ENCODE measurements at places on chromosomes 4 and X.

GRCh38 chr4:26741491-26741871 is 119.2 kb upstream of the STIM2 start:
- DNase-seq, result no peak

GRCh38 chrX:106862972-106863688 is 40.0 kb downstream of the RIPPLY1 start:
- DNase-seq, result peak; percentile 62

DNA sequence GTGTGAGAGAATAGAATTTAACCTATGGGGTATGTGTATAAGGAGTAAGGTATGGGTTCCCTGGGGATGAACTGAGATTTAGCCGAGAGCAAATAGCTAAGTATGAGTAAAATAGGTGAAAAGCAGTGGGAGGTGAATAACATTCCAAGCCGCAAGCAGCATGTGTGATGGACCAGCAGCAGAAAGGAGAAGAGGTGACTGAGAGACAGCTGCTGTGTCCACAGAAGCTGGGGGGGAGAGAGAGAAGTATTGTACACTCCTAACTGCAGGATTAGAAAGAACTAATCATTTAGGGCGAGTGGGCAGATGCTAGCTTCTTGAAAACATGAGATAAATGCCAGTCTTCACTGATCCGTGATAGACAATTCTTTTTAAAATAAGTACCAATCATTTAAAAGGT is 296.0 kb downstream of the KLHL4 start:
- no peak for DNase-seq

DNA sequence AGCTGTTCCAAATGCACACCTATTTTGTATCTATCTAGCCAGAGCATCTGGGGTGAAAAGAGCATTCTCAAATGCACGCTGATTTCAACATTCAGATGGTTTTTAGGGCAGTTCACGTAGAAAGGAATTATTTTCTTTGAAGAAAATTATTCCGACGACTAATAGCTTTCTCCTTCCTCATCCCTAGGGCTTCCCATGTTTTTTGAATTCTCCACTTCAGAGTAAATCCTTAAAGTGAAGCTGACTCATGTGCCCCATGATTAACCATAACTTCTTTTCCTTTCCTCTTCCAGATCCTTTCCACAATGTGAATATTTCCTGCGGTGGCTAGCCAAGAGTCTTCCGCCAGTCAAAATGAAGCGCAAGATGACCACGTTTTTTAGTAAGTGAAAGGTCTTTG is 86.7 kb upstream of the PDHA1 start:
- DNase-seq, result no peak

DNA sequence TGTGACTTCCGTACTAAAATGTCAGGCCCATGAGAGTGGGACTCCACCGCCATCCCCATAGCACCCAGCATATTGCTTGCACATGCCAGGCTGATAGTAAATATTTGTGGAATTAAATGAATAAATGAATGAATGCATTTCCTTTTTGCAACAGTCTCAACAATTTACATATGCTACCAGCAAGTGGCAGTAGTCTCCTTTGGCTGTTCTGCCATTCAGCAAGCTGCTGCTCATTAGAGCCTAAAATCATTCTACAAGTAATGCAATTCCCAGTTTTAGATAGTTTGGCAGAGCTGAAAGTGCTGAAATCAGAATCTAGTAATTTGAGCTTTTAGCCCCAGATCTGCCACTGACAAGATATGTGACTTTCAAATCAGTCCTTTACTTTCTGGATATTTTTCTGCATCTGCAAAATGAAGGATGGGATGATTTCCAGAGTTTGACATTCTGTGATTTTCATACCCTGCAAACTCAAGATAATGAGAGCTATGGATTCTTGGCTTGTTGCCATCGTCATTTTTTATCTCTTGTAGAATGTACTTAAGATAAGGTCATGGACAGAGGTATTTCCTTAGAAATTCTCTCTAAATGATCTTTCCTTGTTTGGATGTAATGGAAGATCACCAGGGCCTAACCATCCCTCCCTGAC is 35.7 kb upstream of the INTS6L start:
- DNase-seq, result no peak

- DNase-seq, result no peak
These were observed 7.8 kb upstream of the RNF128 start for GRCh38 chrX:106718709-106719108.

- no peak for DNase-seq
These were observed 74.4 kb downstream of the OTC start for GRCh38 chrX:38426785-38427184.

GRCh38 chrX:107736781-107737531 is 38.6 kb downstream of the TSC22D3 start:
- DNase-seq, result no peak

- DNase-seq, result no peak
These were observed 220.0 kb downstream of the PCDH18 start for GRCh38 chr4:137312257-137312656.

GRCh38 chr4:119016636-119017035 is 119.0 kb upstream of the MYOZ2 start:
- no peak for DNase-seq

- no peak for DNase-seq
These were observed 413.2 kb downstream of the PPARGC1A start for GRCh38 chr4:23476515-23477090.

GRCh38 chr4:156838761-156839160 is 132.8 kb downstream of the PDGFC start:
- no peak for DNase-seq

GRCh38 chr4:71549516-71550160 is 210.8 kb downstream of the SLC4A4 start:
- DNase-seq, result no peak

DNA sequence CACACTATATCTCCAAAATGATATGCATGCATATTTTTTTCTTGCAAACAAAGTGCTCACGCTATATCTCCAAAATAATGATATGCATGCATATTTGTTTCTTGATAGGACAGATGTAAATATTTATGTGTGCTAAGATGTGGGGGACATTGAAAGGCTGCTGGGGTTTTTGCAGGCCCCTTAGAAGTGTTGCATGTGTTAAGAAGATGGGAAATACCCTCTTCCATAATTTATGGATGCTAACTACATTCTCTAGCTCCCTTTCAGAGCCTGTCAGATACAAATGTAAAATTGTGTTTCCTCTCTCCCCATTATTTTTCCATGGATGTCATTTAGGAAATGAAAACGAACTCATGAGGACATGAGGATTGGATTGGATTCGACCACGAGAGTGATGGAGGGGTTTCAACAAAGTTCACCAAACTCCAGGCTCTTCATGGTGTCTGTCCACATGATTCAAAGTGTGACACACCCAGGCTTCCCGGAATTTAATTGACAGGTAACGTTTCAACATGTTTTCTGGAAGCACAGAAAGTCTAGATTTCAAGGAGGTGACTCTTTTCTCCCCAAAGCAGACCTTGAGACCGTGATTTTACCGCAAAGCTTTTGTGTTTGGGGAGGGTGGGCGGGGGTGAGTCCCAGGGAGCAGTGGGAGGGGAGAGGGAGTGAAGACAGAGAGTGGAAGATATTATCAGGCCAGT is 94.4 kb upstream of the CD99 start:
- DNase-seq, result peak; percentile 1

DNA sequence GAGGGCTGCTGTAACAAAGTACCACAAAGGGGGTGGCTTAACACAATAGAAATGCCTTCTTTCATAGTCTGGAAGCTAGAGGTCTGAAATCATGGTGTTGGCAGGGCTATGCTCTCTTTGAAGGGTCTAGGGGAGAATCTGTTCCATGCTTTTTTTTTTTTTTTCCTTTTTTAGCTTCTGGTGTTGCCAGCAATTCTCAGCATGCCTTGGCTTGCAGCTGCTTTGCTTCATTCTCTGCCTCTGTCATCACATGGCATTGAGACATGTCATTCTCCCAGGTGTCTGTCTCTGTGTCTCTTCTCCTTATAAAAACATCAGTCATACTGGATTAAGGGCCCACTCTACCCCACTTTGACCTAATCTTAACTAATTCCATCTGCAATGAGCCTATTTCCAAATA is 78.6 kb upstream of the BOD1L1 start:
- DNase-seq, result no peak

DNA sequence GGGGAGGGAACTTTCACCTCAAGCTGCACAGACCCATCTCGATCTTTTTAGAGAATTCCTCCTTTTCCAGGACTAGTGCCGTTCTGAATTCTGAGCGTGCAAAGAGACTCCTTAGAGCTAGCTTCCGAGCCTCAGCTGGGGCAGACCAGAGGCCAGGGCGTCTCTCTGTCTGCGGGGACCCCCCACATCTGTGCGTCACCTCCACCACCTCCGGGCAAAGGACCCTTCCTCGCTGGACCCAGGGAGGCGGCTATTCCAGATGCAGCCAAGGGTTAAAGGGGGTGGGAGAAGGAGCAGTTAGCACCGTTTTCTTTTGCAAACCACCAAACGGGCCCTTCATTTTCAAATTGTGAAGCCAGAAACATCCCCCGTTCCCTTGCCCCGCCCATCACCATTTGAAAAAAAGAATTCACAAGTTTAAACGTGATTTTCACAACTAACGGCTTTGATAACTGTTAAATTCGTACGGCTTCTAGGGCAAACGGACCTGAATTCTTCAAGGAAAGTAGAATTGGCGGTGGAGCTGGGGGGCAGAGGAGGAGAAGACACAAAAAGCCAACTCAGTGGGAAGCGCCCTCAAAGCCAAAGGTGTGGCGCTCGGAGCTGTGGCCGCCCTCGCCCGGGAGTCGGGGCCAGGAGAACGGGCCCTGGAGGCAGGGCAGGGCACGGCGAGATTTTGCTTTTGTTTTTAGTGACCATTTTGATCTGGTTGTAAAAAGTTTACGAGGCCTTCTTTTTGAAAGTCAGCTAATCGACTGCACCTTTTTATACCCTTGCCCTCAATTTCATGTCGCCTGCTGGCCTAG is 3.3 kb upstream of the PDGFRA start:
- DNase-seq, result no peak

GRCh38 chr4:26337612-26338011 is 16.8 kb downstream of the RBPJ start:
- no peak for DNase-seq

- no peak for DNase-seq
These were observed 1176.7 kb downstream of the NLGN4X start for GRCh38 chrX:5051831-5052491.

GRCh38 chrX:107429090-107429489 is 20.4 kb upstream of the FRMPD3 start:
- peak; percentile 68 for DNase-seq

GRCh38 chr4:122118243-122118642 is 33.9 kb upstream of the BLTP1 start:
- DNase-seq, result no peak

- no peak for DNase-seq
These were observed 18.0 kb downstream of the HDAC8 start for GRCh38 chrX:72554448-72555140.

DNA sequence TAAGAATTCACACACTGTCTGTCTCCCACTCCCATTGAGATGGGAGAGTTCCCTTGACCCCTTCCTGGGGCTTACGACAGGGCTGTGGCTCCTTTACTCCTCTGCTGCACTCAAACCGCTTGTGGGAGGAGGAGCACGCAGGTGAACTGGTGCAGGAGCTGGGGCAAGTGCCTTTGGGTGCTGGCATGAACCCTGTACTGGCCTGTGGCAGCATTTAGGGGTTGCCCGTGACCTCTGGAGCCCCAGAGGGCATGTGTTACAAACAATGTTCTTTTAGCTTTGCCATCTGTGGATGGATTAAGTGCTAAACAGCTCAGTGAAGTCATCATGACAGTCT is 21.8 kb upstream of the FTHL17 start:
- DNase-seq, result no peak

DNA sequence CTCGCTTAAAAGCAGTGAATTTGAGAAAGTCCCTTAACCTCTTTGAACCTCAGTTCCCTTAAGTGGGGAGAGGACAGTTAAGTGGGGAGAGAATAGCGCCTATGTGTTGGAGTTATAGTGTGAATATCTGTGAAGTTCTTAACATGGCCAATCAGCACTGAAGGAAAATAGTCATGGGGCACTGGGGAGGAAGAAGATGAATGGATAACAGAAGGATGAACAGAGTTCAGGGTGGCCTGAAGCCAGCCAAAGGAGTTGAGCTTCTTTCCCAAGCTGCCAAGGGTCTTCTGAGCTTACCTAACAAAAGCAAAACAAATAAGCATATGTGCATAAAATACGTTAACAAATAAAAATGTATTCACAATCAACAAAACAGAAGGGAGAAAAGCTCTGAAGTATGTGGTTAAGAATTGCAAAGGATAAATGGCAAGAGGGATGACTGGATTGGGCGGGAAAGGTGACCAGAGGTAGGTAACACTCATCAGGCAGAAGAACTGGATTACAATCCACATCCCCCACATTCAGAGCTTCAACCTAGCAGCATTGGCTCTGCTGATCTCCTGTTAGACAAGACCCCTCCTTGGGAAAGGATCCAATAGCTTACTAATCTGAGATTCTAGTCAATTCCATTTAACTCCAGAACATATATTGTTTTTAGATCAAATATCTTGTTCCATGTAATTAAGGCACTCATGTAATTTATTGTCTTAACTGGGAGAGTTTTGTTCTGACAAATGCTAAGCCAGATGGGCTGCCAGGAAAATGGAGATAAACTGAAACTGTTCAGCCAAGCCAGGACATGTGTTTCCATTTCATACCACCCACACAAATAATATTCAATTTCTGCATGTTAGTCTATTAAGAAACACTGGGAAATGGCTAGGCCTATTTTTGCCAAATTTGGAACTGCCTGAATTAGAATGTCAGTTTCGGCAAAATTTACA is 221.2 kb downstream of the LDB2 start:
- no peak for DNase-seq

DNA sequence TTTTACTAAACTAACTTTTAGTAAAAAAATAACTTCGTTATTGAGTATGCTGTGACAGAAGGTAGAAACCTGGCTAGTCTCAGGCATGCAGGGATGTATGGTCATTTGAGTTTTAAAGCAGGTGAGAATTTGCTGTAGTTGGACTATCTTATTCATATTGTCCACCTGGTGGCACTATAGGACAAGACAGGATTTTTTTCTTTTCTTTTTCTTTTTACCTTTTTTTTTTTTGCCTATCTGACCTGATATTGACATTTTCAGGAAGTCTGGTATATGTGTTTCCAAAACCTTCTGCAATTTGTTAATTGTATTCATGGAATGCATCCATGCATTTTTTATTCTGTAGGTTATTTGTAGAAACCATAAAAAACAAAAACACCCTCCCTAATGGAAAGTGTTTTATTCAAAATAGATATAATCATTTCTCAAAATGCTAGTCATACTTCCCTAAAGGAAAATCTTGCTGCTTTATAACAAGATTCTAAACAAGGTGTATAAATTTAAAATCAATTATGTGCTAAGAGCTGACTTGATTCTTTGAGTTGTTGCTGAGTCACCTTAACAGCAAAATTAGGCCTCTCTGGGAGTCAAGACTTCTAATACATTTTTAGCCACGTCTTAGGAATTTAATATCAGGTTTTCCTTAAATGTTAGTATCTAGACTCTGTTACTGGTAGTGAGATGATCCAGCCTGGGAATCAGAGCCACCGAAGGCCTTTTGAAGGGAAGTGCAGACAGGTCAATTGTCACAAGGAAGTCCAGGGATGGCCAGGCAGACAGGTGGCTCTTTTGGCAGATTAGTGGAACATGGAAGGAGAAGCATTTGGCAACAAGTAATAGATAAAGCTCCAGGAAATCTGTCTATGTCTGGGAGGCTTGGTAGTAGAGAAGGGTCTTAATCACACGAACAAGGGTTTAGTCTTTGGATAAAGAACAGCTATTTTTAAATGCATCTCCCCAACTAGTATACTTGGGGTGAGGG is 201.3 kb upstream of the GNPDA2 start:
- no peak for DNase-seq

GRCh38 chr4:164261831-164262230 is 492.1 kb upstream of the SMIM31 start:
- DNase-seq, result no peak

GRCh38 chrX:149909324-149910177 is 19.8 kb upstream of the HSFX4 start:
- DNase-seq, result no peak

GRCh38 chrX:48702032-48702431 is 5.5 kb downstream of the SUV39H1 start:
- no peak for DNase-seq

- no peak for DNase-seq
These were observed 1.3 kb downstream of the DLG3 start for GRCh38 chrX:70445951-70446350.

Measured in activated CD8-positive, alpha-beta memory T cell treated with anti-CD3 and anti-CD28 coated beads for 24 hours (primary cell).